ENCODE measurements at places on chromosomes 6 and 20.

GRCh38 chr6:157323966-157324300, 614 bp upstream of the TMEM242 start:
- DNase-seq: no peak

DNA sequence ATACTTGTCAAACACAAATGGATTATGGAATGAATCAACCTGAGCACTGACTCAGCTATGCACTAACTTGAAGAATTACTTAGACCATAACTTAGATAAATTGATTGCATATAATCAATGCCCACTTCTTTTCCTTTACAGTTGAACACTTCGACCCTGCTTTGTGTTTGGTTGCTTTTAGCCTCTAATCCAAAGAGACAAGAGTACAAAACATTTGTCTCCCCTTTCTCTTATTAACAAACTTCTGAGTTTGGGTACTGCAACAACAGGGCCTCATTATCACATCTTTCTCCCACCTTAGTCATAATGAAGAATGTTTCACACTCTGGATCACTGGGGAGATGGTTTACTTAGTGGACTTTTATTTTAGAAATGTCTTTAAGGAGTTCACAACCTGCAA, 2.6 kb upstream of the TAAR6 start:
- DNase-seq: no peak

DNA sequence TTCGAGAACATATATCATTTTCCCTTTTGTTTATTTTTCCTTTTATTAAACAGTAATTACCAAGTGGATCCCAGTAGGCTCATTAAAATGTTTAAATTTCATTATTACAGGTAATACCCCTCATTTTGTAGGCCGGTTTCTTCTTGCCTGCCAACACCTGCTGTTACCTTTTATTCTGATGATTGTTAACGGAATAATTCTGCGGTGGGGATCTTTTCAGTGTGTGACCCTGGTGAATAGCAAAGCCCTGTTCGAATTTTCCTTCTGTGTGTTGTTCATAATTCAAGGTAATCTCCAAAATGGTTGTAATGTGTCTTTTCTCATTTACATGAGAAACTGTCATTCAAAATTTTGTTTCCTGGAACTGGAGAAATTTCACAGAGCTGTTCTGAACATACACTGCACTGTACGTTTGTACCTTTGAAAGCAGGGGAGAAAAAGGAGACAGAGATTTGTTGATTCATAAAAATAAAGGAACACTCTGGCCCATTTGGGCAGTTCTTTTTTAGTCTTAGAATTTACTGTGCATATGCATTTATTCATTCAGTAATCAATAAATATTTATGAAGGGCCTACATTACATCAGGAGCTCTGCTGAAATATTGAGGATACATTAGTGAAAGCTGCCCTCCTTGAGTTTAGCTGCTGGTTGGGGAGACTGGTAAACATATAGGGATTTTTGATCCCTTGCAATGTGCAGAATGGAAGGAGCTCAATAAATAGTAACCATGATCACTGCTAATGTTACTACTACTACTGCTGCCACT, 502.0 kb downstream of the QKI start:
- no peak for DNase-seq

DNA sequence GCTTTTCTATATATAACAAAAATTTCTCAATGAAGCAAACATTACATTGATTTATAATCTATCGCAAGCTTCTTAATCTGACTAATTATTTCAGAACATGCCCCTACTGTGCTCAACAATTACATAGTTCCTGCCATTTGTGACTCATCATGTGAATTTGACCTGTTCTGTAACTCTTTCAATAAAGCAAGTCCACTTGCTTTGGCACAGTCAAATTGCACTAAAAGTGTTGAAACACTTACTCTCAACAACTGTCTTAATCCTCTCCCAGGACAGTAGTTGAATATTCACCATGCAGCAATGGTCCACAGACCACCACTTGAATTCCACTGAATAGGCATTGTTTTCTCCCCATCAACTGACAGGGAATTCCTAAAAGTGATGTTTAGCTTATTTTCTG, 67.7 kb upstream of the SPTLC3 start:
- no peak for DNase-seq

- DNase-seq: no peak
Measured at GRCh38 chr20:43328697-43329096, 129.0 kb upstream of the SRSF6 start.

- DNase-seq: no peak
Measured at GRCh38 chr6:73242001-73242400, 16.7 kb upstream of the KHDC1L start.

DNA sequence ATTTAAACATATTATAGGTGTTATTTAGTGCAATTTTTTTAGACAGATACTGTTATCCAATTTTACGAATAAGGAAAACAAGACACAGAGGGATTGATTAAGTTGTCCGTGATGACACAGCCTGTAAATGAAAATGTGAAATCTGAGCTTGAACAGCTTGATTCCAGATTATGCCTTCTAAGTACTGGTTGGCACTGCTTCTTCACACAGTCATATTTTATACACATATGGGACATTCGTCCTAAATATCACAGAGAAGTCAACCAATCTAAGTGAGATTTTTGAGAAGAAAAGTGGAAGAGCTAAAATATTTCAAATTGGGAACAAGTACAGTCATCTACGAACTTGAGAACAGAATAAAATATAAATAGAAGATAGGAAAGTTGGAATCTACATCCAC, 756.3 kb downstream of the BCKDHB start:
- DNase-seq: no peak

GRCh38 chr20:8039042-8039441, 19.5 kb upstream of the TMX4 start:
- DNase-seq: no peak

- DNase-seq: no peak
Measured at GRCh38 chr6:34359418-34360158, 32.9 kb downstream of the NUDT3 start.

- no peak for DNase-seq
Measured at GRCh38 chr6:97176468-97176867, 106.5 kb downstream of the MMS22L start.

DNA sequence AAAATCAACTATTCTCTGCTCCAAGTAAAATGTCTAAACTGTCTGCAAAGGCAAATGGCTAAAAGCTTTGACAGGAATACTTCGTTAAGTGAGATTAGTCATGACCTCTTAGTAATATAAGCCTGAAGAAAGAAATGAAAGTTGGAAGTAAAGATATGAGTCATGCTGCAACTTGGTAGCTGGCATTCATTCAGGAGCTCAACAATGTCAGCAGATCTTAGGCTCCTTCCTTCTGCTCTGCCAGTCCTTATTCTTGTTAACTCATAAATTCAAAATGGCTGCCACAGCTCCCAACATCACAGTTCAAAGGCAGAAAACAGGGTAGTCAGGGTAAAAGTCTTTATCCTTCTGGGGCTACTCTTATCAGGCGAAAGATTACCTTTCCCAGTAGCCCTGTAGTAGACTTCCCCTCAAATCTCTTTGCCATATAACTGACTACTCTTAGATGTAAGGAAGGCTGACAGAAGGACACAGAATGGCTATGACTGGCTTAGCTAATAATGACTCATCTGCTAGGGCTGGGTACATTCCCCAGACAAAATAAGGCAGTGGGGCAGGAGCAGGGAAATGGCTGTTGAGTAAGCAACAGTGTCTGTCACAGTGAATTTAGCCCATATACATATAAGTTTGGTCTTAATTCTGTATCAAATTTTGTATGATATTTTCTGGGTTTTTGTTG, 24.4 kb upstream of the C6orf62 start:
- DNase-seq: no peak

DNA sequence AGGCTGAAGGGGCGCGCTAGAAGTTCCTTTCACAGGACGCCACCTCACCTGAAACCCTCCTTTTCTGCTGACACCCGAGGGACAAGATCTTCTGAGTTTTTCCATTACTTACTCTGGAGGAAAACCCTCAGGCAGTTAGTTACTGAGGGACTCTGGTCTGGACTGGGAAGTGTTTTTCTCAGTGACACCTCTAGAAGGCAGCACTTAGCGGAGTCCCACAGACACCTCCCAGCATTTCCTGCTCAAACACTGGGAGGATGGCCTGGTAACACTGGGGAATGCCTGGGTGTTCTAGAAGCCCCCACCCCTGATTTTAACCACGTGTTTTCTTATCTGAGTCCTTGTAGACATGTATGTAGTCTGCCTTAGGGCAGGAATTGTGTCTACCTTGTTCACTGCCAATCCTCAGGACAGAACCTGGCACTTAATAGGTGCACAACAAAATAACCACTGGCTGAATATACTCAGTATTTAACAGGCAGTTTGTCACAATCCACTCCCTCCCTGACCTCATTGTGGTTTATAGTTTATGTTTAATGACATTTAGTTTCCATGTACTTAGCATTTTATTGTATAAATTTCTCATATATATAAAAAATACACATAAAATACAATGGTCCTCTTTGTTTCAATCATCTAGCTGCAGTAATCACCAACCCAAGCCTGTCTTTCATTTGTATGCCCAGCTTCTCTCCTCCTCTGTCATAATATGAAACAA, 4.8 kb downstream of the GSTA3 start:
- DNase-seq: no peak

- no peak for DNase-seq
Measured at GRCh38 chr20:58142843-58143185, 85.6 kb downstream of the ANKRD60 start.

GRCh38 chr6:156780102-156780641, 3.0 kb downstream of the ARID1B start:
- DNase-seq: peak; percentile 72

- no peak for DNase-seq
Measured at GRCh38 chr20:33814238-33814712, 3.1 kb downstream of the CHMP4B start.

GRCh38 chr20:36399147-36399968, 93.2 kb downstream of the DLGAP4 start:
- DNase-seq: no peak

DNA sequence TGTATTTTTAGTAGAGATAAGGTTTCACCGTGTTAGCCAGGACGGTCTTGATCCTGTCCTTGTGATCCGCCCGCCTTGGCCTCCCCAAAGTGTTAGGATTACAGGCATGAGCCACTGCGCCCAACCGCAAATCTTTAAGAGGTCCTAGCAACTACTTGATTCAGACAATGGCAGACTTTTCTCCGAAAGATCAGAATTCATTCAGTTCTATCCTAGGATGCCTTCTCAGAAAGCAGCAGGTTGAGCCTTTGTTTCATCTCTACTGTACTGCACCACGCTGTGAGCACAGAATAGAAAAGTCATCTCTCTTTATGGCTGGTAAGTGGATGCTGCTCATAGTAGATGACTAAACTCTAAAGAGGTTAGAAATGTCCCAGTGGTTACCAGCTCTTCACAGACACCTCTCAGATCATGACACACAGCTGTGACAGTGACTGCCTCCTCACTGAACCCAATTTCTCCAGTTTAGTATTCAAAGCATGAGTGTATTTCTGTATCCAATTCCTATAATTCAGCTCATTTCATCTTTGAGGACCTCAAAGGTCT, 6.0 kb upstream of the HSF2 start:
- DNase-seq: no peak

GRCh38 chr20:23569570-23569969, 1.3 kb upstream of the CST9L start:
- DNase-seq: no peak

- no peak for DNase-seq
Measured at GRCh38 chr6:170017603-170018320, 266.3 kb downstream of the ERMARD start.

DNA sequence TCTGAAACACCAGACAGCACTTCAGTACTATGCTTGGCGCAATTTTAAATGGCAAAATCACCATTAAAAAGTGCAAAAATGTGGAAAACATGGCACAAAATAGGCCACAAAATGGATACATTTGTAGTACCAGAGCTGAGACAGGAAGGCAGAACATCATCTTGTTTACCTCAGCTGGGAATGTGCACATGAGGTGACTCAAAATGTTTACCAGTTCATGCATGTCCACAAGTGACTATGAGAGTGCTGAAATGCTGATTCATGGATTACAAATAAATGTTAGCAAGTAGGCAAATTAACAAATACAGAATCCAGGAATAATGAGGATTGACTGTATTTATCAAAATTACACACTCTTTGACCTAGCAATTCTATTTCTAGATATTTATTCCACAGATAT, 201.6 kb downstream of the ISM1 start:
- DNase-seq: no peak

DNA sequence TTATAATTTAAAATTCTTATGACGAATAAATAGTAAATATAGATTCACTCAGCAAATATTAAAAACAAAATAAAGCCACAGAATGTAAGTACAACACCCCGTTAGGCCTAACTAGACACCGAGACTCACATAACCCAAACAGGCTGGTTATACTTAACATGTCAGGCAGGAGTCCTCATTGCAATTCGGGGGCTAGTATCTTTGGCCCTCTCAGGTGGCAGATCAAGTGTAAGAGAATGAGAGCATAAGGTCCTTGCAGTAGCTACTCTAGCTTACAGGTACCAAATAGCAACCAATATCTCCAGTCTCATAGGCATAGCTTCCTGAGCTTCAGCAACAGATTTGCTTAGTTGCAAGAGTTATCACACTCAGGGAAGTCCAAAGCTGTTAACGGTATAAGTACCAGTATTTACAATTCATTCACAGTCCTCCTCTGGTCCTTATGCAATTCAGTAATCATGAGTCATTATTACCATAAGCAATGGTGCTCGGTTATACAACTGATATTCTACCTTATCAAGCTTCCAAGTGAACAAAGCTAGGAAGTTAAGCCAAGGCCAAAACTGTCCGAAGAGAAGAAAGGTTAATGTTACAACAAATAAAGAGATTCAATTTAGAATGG, 20.1 kb downstream of the REV3L start:
- DNase-seq: no peak

GRCh38 chr20:41360831-41361756, 5.5 kb downstream of the EMILIN3 start:
- no peak for DNase-seq

GRCh38 chr6:142744836-142745235, 200.1 kb downstream of the HIVEP2 start:
- DNase-seq: no peak

GRCh38 chr6:150987371-150987828, 121.9 kb downstream of the MTHFD1L start:
- DNase-seq: no peak

DNA sequence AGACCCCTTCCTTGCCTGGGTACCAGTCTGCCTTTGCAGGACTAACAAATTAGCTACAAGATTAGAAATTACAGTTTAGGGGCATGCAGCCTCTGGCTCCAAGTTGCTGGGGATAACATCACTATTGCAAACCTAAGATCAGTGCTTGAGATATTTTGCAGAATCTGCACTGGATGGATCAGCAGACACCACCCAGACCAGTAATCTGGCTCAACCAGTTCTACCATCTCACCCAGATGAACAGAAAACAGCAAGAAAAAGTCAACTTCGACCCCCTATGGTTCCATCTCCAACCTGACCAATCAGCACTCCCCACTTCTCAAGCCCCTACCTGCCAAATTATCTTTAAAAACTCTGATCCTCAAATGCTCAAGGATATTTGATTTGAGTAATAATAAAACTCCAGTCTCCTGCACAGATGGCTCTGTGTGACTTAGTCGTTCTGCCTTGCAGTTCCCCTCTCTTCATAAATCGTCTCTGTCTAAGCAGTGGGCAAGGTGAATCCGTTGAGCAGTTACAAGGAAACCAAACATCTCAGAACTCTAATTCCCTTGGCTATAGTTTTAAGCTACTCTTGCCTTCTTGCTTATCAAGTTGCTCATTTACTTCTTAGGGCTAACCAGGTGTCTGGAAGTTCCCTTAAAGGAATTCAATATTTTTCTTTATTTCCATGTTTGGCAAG, 16.1 kb upstream of the LMBRD1 start:
- DNase-seq: no peak

All from NCI-H187 (cell line).